ENCODE measurements at places on chromosomes 5 and 9. TPM values are rescaled to one million over a fixed set of nuclear protein-coding genes. Genes with fewer than 3 reads are reported as not detected.

Gene ARAP3
- total RNA-seq, result 25.2 TPM

Gene ANXA1
- 419 TPM for total RNA-seq

Gene GLDC
- total RNA-seq, result 1.3 TPM

Gene RANBP3L
- not detected for total RNA-seq

Gene CD14
- 7.0 TPM for total RNA-seq

Gene PCDHB16
- total RNA-seq, result not detected

Gene ADAMTS12
- not detected for total RNA-seq

Gene ANGPTL2
- not detected for total RNA-seq

Gene TMC1
- not detected for total RNA-seq

Gene ACOT12
- not detected for total RNA-seq

All from natural killer cell (primary cell).